ENCODE measurements at places on chromosomes 12 and 14.

GRCh38 chr12:2273288-2273687, 220.5 kb downstream of the CACNA1C start:
- DNase-seq = peak; percentile 68

DNA sequence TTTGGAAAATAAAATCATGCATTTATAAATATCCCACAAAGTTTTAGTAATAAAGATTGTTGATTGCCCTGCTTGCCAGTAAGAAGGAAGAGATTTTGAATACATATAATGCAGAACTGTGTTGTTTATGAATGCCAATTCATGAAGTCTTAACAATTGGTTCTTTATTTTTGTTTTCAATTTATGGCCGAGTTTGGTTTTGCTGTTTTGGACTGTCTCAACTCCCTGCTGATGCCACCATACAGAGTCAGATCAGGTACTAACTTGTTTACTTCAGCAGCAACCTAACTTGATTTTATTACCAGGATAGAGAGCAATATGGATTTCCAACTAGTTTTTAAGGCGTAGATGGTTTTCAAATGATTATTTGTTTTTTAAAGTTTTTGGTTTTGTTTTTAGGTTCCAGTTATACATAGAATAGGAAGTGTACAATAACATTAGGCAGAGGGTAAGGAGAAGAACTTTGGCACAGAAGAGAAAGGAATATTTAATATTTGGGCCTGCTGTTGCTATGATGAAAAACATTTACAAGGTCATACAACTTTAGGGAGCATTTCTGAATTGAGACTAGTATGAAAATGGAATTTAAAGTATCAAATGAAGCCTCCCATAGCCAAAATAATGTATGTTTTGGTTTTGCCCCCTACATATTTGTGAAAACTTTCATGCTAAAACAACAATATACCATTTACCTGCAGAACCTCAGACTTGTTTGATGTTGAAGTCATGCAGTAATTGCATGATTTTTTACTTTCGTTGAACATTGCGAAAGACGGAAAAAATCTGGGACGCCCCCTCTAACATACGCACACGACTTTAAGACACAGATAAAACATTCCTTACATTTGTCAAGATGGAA, 904 bp upstream of the FAM177A1 start:
- DNase-seq = no peak

GRCh38 chr12:94768398-94769046, 118.2 kb upstream of the TMCC3 start:
- peak; percentile 25 for DNase-seq

- DNase-seq = peak; percentile 33
These were observed 24.1 kb downstream of the DMAC2L start for GRCh38 chr14:50335989-50336824.

- DNase-seq = no peak
These were observed 29.8 kb downstream of the KCNA1 start for GRCh38 chr12:4939418-4940023.

- DNase-seq = peak; percentile 91
These were observed 5.6 kb upstream of the CRIP1 start for GRCh38 chr14:105480807-105481801.

- no peak for DNase-seq
These were observed 158.0 kb upstream of the RTL1 start for GRCh38 chr14:101061411-101062064.

- no peak for DNase-seq
These were observed 293.9 kb downstream of the ITPR2 start for GRCh38 chr12:26539131-26539530.

DNA sequence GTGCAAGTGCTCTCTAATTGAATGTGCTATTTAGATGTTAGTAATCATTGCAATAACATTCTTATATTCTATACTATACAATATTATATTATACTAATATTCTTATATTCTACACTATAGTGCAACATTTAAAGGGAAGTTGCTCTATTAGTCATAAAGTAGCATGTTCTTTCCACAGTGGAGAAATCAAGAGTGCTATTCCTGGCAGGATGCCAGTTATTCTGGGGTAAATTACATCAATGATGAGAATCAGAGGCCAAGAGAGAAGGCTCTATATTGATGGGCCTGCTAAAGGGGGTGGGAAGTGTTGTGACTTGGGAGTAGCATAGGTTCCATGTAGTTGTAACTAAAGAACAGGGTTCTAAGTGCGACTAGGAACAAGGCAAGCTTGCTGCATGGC, 121.5 kb downstream of the SLC15A5 start:
- no peak for DNase-seq

GRCh38 chr12:49733219-49734017, 7.9 kb upstream of the TMBIM6 start:
- DNase-seq = no peak

All from astrocyte of the spinal cord (primary cell).